HT1080 (cell line): ENCODE measurements at places on chromosomes 12 and 14. TPM values are rescaled to one million over a fixed set of nuclear protein-coding genes. Genes with fewer than 3 reads are reported as not detected.
A peak's percentile ranks its signal among the peaks of the same experiment; 100 is the strongest.

Gene IFNG
- not detected in 2 replicates for total RNA-seq

GRCh38 chr12:26979733-26980132 lies 34.5 kb downstream of the TM7SF3 start:
- DNase-seq, result no peak

GRCh38 chr14:72810201-72810600 lies 83.7 kb downstream of the DPF3 start:
- DNase-seq, result no peak

- DNase-seq, result no peak
These were observed 447.1 kb upstream of the SEL1L start for GRCh38 chr14:81980601-81981306.

Gene FSCB
- total RNA-seq, result not detected in 2 replicates

Gene DIP2B
- total RNA-seq, result 34.8 and 45.3 TPM in 2 replicates

- no peak for DNase-seq
These were observed 76.3 kb downstream of the MYRFL start for GRCh38 chr12:69901221-69901905.

GRCh38 chr12:10406725-10407124 lies 2.8 kb downstream of the KLRC4 start:
- DNase-seq, result no peak

Gene ZDHHC17
- total RNA-seq, result 10.6 and 15.5 TPM in 2 replicates

Gene LRP6
- 21.2 and 22.4 TPM in 2 replicates for total RNA-seq

Gene TNFRSF1A
- total RNA-seq, result 124 and 209 TPM in 2 replicates

DNA sequence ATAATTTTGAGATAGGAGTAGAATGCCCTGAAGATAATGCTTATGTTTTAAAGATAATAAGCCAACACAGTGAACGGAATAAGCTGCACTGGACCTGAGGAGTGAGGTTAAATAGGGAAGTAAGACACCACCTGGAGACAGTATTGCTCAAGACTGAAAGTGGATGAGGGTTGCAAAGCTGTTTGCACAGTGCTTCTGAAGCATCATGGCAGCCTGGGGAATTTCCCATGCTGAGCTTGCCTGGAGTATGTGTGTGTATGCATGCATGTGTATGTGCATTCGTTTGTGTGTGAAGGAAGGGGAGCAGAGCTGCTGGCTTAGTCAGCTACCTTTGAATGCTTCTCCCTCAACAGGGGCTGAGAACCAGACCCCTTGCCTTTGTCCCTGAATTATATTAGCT lies 35.8 kb downstream of the BHLHE41 start:
- DNase-seq, result no peak

DNA sequence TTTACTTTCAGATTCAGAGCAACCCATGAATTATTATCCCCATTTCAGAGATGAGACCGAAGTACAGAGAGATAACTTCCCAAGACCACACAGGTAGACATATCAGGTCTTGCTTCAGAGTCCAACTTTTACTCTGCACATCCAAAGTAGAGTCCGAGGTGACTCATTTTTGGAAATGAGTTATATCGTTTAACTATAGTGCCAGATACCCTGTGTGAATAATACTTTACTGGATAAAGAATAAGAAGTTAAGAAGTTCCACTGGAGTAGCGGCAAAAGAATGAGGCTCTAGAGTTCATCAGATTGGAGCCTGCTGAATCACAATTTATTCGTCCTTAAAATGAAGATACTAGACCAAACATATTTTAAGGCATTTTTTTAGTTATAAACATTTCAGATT lies 124.7 kb downstream of the EPS8 start:
- DNase-seq, result peak; percentile 8

DNA sequence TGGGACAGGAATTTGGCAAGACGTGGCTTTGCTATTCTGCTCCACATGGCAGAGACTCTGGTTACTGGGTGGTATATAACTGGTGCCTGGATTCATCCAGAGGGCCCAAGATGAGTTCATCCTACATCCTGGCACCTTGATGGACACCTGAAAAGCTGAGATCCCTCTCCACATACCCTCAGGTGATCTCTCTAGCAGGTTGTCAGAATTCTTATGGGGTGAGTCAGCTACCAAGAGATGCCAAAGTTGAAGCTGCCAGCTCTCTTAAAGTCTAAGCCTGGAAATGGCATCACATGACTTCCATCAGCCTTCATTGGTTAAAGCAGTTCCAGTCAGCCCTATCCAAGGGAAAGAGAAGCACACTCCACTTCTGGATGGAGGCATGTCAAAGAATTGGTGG lies 300.7 kb upstream of the SEL1L start:
- DNase-seq, result no peak

Gene POTEG
- 2.0 and 2.2 TPM in 2 replicates for total RNA-seq

DNA sequence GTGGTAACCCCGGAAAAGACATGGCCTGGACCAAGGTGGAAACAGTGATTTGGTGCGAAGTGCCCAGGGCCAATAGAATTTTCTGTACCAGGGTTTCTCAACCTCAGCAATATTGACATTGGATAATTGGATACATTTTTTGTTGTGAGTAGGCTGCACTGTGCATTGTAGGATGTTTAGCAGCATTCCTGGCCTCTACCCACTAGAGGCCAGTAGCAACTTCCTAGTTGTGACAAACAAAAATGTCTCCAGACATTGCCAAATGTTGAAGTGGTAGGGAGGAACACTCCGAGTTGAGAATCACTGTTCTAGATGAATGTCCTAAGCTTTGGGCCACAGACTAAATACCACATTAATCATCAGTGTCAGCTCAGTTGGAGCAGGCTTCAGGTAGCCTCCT lies 6.2 kb upstream of the CGRRF1 start:
- DNase-seq, result peak; percentile 54

DNA sequence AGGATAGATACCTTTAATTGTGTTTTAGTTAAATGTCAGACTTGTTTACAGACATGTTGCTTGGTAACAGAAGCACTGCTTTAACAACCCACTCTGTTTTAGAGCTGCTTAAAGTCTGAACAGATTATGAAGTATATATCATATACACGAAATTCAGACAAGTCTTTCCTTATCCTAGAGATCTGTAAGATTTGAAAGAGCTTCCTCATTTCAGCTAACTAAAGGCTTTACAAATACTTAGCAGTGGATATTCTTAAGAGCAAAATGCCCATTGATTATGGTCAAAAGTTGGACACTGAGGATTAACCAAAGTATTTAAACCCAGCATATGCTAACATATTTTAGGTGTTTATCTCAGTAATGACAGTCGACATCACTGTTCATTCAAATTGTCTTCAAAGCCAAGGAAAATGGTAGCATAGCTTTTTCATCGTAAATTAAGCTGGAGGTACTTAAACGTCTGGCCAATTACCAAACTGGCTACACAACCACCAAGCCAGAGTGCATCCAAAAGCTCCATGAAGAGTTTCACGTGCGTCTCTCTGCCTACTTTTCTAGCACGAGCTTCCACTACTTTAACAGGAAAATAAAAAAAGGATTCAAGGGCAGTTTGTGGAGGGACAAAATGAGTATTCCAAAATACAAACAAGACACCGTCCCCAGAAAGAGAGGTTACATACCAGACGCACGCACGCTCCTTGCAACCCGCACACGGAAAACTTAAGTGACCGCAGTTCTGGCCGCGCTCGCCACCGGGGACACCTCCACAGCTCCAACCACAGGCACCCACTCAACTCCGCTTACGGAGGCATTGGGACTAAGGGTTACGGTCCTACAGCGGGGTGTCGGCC lies 565 bp downstream of the CEP83 start:
- DNase-seq, result peak; percentile 2

DNA sequence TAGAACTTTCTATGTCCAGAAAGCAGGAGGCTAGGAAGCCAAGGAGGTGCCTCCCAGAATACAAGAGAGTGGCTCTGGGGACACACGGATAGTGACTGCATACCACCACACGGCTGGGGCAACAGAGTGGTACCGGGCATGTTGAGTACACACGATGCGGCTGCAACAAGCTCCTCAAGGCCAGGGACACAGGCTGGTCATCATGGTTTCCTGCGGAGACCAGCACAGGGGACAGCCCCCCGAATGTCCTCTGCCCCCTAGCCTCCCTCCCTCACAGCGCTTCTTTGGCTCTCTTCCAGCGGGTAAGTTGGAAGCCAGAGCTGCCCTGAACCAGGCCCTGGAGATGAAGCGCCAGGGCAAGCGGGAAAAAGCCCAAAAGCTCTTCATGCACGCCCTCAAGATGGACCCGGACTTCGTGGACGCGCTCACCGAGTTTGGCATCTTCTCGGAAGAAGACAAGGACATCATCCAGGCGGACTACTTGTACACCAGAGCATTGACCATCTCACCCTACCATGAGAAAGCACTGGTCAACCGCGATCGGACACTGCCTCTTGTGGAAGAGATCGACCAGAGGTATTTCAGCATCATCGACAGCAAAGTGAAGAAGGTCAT lies 3.1 kb downstream of the FICD start:
- no peak for DNase-seq

- no peak for DNase-seq
These were observed 9.7 kb upstream of the WSCD2 start for GRCh38 chr12:108119126-108119973.

DNA sequence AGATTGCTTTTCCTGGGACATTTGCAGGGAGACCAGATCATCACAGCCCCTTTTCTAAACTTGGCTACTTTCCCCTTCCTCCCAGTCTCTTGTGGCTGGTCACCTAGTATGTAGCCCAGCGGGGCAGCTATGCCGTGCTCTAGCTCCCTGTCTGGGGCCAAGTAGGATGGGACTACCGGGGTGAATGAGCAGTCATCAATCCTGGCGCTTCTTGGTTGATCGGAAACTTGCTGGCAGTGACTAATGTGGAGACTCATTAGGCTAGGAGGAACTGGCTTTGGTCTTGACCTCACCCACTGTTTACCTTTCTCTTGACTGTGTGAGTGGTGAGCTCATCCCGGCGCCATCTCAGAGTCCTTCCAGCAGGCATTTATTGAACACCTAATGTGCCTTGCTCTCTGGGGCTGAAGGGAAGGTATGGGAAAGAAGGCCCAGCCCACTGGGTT lies 15.9 kb downstream of the PLEKHG3 start:
- DNase-seq, result peak; percentile 97

DNA sequence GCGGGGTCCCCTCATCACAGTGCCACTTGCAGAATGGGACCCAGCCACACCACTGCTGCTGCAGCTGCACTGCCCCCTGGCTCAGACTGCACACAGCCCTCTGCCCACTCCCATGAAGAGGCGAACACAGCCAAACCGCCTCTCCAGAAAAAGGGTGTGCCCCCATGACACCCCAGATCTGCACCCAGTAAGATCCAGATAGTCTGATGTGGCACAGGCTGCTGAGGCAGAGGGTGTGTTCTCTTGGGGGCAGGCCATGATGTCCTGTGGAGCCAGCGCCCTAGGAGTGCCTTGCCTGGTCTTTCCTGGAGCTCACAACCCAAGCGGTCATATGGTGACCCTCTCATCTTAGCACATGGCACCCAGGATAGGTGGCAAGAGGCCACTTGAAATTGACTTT lies 44.4 kb downstream of the SLC8B1 start:
- no peak for DNase-seq

DNA sequence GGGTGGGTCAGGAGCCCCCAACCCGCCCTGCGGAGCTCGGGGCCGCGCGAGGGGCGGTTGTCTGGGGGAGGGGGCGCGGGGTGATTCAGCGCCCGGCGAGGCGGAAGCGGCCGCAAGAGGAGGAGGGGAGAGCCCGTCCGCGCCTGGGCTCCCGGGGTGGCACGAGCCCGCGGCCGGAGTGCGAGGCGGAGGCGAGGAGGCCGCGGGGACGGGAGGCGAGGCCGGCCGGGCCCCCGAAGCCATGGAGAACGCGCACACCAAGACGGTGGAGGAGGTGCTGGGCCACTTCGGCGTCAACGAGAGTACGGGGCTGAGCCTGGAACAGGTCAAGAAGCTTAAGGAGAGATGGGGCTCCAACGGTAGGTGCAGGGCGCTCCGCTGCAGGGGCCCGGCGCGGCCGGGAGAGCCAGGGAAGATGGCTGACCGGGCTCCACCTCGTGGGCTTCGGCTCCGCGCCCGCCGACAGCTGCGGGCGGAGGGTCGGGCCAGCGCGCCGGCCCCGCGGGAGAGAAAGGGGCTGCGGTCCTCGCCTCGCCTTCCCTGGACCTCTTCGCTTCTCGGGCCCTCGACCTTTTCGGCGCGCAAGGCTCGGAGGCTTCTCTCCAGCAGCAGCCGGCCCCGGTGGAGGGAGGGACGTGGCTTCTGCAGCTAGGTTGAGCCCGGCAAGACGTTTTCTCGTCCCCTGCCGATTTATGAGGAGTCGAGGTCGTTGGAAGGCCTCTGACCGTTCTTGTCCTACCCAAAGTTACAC lies 677 bp downstream of the ATP2A2 start:
- DNase-seq, result peak; percentile 63

- no peak for DNase-seq
These were observed 23.3 kb downstream of the CCDC38 start for GRCh38 chr12:95919110-95919509.

Gene RERGL
- total RNA-seq, result not detected in 2 replicates

DNA sequence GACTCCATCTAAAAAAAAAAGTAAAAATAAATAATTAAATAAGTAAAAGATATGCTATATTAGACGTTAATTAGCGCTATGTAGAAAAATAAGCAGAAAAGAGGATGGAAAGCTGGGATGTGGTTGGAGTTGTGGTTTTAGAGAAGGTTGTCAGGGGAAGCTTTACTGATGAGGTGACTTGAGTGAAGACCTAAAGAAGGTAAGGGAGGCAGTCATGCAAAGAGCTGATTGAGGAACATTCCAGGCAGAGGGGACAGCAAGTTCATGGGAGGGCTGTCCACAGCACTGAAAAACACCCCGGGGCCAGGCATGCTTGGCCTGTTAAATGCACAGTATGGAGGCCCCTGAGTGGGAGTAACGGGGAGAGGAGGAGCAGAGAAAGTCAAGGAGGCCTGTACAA lies 15.7 kb downstream of the SMAGP start:
- no peak for DNase-seq

Gene SLC41A2
- 4.5 and 10.2 TPM in 2 replicates for total RNA-seq

GRCh38 chr14:24053548-24054323 lies 1.9 kb downstream of the CARMIL3 start:
- DNase-seq, result no peak

Gene LMO3
- total RNA-seq, result not detected in 2 replicates

DNA sequence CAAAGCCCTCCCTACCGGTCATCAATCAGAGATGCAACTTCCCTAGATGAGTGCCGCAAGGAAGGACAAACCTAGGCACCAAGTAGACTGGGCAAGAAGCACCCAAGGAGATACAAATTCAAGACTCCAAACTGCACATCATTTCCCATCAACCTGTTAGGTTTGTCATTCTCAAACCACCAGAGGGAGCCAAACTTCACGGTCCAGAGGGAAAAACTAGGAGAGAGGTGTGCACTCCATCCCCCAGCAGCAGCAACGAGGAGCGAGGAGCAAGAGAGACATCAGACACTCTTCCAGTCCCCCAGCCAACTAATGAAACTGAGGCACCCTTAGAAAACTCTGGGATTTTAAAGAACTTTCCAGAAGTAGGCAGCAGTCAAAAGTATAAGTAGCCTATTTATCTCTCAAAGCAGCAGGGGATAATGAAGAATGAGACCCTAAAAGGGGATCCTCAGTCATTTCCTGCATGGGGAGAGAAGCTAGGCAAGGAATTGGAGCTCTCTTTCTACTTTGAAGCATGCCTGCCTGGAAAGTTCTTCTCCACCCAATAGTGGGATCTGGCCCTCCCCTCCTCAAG lies 37.0 kb upstream of the NT5DC3 start:
- DNase-seq, result peak; percentile 72

GRCh38 chr14:50290306-50290705 lies 21.7 kb downstream of the L2HGDH start:
- no peak for DNase-seq

GRCh38 chr12:52614381-52615207 lies 3.8 kb downstream of the KRT73 start:
- DNase-seq, result no peak

Gene OLR1
- not detected in 2 replicates for total RNA-seq

- no peak for DNase-seq
These were observed 550.1 kb downstream of the SLC6A15 start for GRCh38 chr12:84362552-84362897.
